ENCODE measurements at places on chromosomes 12 and 14.

GRCh38 chr12:130444061-130444460, 106.4 kb downstream of the PIWIL1 start:
- no peak for DNase-seq

GRCh38 chr12:12518919-12519318, 43.7 kb downstream of the DUSP16 start:
- no peak for DNase-seq

- DNase-seq, result no peak
Observed at GRCh38 chr14:53772936-53773335, 183.7 kb downstream of the BMP4 start.

DNA sequence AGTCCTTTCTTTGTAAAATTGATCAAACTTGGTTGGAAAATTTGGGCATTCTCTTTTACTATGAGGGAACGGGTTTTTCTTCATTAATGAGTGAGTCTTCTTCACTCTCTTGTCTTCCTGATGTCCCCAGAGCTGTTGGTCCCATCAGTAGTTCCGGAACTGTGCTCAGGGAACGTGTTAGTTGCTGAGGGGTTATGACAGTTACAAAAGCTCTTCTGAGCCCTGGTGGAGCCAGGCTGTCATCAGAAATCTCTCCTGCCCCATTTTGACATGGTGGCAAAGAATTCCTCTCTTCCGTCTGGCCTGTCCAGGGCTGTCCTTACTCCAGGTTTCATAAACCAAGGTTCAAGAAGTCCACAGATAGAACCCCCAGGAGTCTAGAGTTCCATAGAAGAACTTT, 208.5 kb downstream of the SLC41A2 start:
- no peak for DNase-seq

- DNase-seq, result no peak
Observed at GRCh38 chr12:14741942-14742341, 45.5 kb upstream of the GUCY2C start.

- no peak for DNase-seq
Observed at GRCh38 chr12:79673354-79673753, 17.4 kb downstream of the PAWR start.

GRCh38 chr12:49965836-49966235, 4.2 kb downstream of the AQP5 start:
- DNase-seq, result no peak

DNA sequence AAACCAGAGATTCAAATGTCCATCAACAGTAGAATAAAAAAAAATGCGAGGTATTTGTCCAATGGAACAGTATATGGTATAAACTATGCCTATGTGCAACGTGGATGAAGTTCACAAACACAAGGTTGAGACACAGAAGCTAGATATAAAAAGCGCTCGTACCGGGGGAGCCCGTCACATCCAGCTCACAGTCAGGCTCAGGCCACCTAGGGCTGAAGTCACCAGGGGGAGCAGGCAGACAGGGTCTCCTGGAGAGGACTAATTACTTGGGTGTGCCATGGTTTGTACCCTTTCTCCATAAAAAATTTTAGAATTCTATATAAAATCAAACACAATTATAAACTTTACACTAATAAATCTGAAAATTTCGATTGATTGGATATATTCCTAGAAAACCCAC, 13.6 kb downstream of the AHNAK2 start:
- no peak for DNase-seq

GRCh38 chr12:119803381-119803791, 73.7 kb downstream of the CIT start:
- DNase-seq, result no peak

GRCh38 chr14:74599321-74599761, 12.7 kb downstream of the LTBP2 start:
- no peak for DNase-seq

- DNase-seq, result no peak
Observed at GRCh38 chr14:32896979-32897697, 41.5 kb upstream of the NPAS3 start.

DNA sequence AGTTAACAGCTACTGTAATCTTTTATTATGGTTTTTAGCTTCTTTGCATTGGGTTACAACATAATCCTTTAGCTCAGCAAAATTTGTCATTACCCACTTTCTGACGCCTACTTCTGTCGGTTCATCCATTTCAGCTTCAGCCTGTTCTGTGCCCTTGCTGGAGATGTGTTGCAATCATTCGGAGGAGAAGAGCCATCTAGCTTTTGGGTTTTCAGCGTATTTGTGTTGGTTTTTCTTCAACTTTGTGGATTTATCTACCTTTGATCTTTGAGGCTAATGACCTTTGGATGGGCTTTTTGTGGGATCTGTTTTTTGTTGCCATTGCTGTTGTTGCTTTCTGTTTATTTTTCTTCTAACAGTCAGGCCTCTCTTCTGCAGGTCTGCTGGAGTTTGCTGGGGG, 69.2 kb upstream of the ATXN7L3B start:
- DNase-seq, result no peak

DNA sequence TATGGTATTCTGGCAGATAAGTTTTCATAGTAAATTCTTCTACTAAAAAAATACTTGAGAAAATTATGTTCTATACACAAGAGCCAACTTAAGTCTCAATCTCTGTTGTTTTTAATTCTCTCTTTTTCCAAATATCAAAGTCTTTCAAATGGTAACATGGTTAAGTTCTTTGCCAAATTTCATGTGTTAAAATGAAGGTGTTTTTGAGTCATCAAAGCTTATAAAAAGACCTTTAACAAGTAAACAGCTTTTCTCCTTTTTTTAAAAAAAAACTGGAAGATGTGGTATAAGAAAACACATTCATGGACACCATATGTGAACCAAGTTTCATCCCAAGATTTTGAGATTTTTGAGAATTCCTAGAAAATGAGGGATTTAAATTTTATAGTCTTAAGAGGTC, 111.3 kb downstream of the FOXG1 start:
- no peak for DNase-seq

DNA sequence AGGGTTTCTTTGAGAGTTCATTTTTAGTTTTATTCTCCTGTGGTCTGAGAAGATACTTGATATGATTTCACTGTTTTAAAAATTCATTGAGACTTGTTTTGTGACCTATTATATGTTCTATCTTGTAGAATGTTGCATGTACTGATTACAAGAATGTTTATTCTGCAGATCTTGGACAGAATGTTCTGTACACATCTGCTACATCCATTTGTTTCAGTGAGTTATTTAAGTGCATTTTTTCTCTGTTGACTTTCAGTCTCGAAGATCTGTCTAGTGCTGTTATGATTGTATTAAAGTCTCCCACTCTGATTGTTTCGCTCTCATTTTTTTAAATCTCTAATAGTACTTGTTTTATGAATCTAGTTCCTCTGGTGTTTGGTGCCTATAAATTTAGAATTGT, 1319.8 kb downstream of the TMEM121 start:
- DNase-seq, result no peak

GRCh38 chr14:34699873-34700621, 14.3 kb downstream of the CFL2 start:
- no peak for DNase-seq

DNA sequence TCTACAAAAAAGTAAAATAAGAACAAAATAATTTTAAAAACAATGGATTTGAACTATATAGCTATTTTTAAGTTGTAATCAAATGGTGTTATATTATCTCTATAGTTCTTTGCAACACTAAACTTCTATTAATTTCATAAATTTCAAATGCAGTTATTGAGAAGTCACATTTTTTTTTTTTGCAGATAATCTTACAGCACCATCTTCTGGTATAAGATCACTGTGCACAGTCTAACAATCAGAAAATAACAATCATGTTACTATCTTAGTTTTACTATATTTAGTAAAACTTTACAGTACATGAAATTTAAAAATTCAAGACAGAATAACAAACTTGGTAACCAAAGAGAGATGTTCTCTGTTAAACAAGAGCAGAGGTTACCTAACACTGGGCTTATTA, 40.6 kb downstream of the GXYLT1 start:
- no peak for DNase-seq

GRCh38 chr12:107373238-107373809, 280.0 kb upstream of the CRY1 start:
- no peak for DNase-seq

DNA sequence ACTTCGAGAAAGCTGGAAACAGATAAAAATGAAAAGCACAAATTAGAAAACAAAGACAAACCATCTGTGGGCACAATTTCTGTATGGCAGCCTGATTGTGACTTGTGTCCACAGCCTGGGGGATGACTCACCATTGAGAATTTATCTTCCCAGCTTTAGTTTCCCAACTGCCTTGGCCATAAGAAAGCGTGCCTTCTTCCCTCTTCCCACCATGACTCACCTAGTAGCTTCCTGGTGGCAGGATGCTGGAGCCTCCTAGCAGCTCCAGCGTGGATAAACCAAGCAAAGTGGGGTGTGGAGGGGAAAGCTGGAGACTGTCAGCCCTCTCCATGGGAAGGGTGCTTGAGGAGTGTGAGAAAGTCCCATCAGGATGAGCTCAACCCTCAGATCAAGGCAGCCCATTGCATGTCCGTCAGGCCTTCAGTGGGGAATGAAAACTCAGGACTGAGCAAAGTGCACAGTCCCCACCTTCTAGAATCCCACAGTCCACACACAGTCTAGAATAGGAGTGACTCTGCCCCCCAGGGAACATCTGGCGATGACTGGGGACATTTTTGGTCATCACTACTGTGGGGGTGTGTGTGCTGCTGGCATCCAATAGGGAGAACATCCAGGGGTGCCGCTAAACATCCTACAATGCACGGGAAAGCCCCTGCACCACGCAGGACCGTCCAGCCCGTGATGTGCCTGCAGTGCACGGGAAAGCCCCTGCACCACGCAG, 22.4 kb upstream of the SERPINA6 start:
- DNase-seq, result no peak

DNA sequence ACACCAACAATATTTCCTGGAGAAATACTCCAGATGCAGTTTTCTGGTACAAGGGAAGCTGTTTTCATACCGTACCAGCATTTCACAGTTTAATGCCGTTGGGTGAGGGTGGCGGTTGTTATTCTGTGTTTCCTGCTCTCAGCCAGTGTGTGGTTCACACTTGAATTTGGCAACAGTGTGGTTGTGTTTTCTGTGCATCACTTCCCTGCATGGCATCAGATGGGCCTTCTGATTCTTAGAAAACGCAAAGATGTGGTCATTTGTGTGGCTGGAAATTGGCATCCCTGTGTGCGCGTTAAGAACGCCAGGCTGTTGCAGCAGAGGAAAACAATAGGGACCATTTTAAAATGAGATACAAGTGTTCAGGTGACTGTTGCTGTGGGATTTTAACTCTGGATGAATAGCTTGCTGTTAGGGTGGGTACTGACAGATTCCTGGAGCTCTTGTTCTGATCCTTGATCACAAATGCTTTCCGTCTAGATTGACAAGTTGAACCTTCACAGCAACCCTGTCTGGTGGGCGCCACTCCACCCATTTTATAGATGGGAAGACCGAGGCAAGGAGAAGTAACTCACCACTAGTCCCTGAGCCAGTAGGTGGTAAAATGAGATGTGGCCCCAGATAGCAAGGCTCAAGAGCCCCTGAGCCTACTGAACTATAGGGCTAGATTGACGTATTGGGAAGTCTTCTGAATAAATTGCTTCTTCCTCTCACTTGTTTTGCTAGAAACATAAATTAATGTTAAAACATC, 231.2 kb downstream of the CHST11 start:
- DNase-seq, result no peak

DNA sequence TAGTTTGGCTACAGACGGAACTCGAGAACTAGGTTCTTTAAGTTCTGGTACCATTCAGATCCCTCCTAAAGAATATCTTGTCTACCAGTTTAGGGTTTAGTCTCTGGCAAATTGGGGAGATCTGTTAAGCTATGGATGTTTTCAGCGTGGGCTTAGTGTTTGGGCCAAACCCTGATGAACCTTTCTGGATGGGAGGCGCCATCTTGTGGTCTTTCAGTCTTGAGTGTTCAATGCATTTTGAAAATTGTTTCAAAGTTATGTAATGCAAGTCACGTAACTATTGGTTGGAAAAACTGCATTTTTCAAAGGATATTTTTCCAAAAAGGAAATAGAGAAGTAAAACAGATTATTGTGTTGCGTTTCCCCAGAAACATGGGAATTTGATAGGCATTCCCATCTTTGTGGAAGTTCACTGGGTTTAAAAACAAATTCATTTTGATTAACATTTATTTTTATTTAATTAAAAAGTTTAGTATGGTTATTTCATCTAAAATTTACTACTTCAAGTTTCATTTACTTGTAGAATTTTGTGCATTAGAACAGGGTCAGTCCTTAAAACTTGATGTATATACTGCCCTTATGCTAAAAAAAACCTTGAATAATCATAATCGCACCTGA, 169.0 kb downstream of the PRIMA1 start:
- DNase-seq, result no peak

DNA sequence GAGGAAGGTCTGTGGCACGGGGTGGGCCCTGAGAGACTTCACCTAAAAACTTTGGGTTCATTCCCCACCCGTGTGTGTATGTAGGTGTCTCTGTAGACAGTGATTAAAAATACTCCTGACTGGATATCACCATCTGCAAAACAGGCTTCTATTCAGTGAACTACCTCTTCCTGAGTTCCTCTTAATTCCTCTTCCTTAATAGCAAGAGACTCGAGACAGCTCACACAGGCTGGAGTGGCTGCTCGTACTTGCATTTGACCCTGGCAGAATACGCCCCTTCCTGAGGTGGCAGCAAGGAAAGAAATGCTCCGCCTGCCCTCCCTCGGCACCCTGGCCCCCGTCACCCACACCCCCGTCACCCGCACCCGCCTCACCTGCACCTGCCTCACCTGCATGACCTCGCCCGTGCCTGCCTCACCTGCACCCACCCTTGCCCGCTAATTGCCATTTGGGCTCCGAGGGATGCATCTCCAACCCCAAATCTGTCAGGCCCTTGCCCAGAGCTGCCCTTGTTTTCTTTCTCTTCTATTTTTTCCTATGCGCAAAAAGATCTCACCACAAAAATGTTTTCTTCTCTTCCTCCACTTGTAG, 90.0 kb downstream of the FBXL14 start:
- no peak for DNase-seq

DNA sequence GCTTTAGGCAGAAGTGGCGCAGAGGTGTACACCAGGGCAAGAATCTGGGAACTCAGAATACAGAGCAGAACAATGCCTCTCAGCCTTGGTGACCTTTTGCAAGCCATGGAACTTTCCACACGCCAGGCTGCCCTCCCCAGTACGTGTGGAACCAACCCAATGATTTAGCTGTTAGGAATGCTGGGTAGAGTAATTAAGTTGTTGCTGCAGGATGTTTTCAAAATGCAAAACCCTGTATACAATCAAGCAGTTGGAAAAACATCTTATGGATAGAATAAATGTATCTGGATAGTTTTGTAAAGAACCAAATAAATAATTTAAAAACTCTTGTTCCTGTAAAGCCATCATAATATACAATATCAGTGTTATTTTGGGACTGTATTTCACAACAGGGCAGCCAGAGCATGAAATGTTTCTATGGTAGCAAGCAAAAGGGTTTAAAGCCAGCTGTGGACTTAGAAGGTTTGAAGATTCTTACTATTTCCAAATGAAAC, 19.4 kb downstream of the PPP1R36 start:
- DNase-seq, result no peak

GRCh38 chr14:99062216-99062615, 209.8 kb downstream of the BCL11B start:
- DNase-seq, result no peak

All from stimulated activated CD8-positive, alpha-beta memory T cell treated with anti-CD3 and anti-CD28 coated beads, Interleukin-2, amount 100 ng/mL, for 1 hour (primary cell).